Neural crest cell (in vitro differentiated cells): ENCODE measurements at places on chromosomes 4 and X. TPM values are rescaled to one million over a fixed set of nuclear protein-coding genes. Genes with fewer than 3 reads are reported as not detected.

Gene ARMCX2
- 79.9 and 85.6 TPM in 2 replicates for total RNA-seq

GRCh38 chrX:149568701-149569296 lies 18.5 kb downstream of the MAGEA9B start:
- H3K4me1 ChIP-seq: peaks cover 19% of the 10 kb centered on the region
- H3K27me3 ChIP-seq: no peaks in the 10 kb centered on the region
- DNase-seq: no peak
- no peak overlapping the region for H3K27ac ChIP-seq
- H3K36me3 ChIP-seq: no peaks in the 10 kb centered on the region

Gene MSN
- 184 and 185 TPM in 2 replicates for total RNA-seq

DNA sequence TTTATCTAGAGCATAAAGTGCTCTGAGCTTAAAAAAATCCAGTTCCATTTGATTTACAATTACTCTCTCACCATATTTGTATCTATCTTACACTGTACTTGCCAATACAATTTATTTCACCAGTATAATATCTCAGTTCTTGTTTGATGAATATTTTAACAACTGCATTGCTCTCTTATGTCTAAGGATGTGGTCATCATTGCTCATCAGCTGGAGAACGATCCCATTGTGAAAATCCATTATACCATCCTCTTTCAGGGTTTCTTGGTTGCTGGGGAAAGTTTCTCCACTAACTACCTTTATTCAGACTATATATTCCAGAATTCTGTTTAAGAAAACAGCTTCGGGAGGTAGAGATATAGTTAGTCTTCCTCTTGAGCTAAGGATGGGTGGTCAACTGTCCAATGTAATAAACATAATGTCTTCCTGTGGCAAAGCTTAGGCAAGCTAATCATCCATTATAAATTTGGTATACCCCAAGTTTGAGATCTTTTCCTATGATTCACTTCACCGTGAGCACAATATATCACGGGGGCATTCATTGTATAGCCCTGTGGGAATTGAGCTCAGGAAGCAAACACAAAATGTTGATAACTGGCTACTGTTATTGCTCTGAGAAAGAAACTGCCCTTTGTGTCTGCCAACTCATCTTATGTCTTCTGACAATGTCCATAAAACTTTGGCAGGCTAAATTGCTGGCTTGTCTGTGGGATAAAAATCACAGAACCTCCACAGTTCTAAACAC lies 2361.9 kb downstream of the ARAP2 start:
- no peak overlapping the region for H3K4me3 ChIP-seq
- DNase-seq: no peak
- no peak overlapping the region for H3K27ac ChIP-seq
- no peaks in the 10 kb centered on the region for H3K36me3 ChIP-seq
- H3K4me1 ChIP-seq: no peaks in the 10 kb centered on the region
- H3K27me3 ChIP-seq: no peaks in the 10 kb centered on the region

Gene RAB39B
- 6.5 and 7.3 TPM in 2 replicates for total RNA-seq

GRCh38 chr4:786074-786741 lies 39.7 kb downstream of the CPLX1 start:
- no peak overlapping the region for H3K27ac ChIP-seq
- peaks cover 22% of the 10 kb centered on the region for H3K4me1 ChIP-seq
- H3K36me3 ChIP-seq: no peaks in the 10 kb centered on the region
- no peak overlapping the region for H3K4me3 ChIP-seq
- DNase-seq: no peak

Gene SPINK2
- not detected in 2 replicates for total RNA-seq
